ENCODE measurements at places on chromosomes 13 and 19. TPM values are rescaled to one million over a fixed set of nuclear protein-coding genes. Genes with fewer than 3 reads are reported as not detected.

DNA sequence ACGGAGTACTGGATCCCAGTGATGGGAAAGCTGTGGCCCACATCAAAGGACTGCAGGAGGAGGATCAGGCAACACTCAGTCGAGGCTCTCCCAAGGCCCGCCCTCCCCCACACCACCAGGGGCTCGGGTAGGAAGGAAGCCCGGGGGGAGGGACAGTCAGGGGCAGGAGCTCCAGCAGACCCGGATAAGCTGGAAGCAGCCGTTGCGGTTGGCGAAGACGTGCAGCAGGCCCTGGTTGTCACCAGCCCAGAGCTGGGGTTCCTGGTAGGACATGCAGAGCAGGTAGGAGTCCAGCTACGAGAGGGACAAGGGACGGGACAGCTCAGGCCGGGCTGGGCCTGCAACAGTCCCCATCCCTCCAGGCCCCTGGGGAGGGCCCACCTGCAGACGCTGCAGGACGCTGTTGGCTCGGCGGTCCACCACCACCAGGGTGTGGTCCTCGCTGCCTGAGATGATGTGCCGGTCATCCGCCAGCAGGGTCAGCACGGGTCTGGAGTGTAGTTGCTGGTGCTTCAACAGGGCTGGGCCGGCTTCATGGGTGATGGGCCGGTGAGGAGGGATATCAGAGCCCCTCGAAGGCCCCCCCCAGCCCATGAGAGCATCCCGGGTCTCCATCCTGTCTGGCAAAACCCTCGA lies 1.9 kb downstream of the GNG14 start:
- DNase-seq, result no peak

The CASP14 gene
- total RNA-seq, result not detected

- DNase-seq, result no peak
Measured at GRCh38 chr13:41859565-41859964, 101.3 kb downstream of the VWA8 start.

DNA sequence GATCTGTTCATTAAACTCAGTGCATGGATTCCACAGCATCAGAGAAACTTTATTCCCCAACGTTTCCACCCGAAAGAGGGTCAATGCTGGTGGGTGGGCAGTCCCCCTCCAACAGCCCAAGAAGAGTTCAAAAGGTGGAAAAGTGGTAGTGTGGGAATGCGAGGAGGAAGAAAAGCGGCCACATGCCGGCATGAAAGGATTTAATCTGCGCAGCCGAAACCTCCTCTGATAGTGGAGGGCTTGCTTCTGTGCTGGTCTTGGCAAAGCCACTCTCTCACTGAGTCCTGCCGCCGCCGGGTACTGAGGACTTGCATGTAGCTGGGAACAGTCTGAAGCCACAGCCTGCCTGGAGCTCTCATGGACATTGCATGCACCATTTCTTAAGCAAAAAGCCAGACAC lies 136.2 kb upstream of the ZNF536 start:
- DNase-seq, result no peak

DNA sequence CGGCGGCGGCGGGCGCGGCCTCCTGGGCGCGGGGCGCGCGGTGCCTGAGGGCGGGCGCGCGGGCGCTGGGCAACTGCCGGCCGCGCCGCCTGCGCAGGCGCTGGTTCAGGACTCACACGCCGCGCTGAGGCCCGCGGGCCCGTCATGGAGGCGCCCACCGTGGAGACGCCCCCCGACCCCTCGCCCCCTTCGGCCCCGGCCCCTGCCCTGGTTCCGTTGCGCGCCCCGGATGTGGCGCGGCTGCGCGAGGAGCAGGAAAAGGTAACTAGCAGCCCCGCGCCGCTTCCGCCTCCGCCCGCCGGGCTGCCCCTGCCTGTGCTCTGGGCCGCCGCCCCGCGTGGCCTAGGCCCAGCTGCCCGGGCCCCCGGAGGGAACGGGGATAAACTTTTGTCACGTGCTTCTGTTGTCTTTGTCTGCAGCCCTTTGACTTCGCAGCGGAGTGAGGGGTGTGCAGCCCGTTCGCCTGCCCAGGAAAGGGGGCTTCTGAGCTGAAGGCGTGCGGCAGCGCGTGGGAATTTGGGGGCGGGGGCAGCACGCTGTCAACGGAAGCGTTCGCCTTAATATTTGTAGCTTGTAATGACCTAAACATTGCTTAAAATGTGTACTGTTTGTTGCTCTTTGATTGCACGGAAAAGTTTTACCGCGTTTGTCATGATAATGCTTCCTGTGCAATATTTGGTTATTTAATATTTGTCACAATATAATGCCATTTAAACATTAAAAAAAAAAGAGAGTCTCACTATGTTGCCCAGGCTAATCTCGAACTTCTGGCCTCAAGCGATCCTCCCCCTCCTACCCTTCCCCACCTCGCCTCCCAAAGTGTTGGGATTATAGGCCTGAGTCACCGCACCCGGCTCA lies 594 bp downstream of the URI1 start:
- DNase-seq, result peak; percentile 11

- no peak for DNase-seq
Measured at GRCh38 chr13:52003541-52003940, 7.7 kb downstream of the ATP7B start.

DNA sequence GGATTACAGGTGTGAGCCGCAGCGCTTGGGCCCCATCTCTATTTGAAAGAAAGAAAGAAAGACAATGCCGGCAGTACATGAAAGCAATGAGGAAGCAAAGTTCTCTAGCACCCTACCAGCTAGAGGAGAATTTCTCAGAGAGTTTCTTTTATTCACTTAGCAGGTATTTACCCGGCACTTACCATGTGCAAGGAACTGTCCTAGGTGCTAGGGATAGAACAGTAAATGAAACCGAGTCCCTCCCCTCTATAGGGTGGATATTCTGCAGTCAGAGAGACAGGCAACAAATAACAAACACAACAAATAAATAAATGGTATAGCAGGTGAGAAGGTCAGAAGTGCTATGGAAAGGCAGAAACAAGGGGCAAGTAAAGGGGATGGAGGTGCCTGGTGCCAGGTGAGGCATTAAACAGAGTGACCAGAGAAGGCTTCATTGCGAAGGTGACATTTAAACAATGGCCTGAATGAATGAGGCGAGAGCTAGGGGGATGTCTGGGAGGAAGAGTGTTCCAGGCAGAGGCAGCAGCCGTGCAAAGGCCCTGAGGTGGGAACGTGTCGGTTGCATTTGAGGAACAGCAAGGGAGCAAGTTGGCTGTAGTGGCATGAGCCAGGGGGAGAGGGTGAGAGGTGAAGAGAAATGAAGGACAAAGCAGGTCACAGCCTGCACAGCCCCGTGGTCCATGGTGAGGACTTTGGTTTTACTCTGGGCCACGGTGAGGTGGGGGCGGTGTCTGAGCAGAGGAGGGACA lies 10.8 kb upstream of the MYH14 start:
- no peak for DNase-seq

DNA sequence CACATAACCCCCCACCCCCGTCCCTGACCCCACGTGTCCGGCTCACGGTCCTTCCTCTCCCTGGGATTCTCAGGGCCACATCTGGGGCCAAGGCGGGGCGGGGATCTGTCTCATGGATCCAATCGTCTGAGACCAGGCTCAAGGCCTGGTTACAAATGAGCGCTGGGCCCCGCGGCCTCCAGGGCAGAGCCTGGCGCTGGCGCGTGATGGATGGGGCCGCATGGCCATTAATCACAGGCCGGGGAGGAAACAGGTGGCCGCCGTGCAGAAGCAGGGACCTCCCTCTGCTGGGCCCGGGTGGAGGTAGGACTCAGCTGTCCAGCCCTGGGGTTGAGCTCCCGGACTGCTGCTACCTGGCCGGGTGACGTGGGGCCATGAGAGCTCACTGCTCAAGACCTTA lies 5.8 kb upstream of the TLE5 start:
- DNase-seq, result no peak

DNA sequence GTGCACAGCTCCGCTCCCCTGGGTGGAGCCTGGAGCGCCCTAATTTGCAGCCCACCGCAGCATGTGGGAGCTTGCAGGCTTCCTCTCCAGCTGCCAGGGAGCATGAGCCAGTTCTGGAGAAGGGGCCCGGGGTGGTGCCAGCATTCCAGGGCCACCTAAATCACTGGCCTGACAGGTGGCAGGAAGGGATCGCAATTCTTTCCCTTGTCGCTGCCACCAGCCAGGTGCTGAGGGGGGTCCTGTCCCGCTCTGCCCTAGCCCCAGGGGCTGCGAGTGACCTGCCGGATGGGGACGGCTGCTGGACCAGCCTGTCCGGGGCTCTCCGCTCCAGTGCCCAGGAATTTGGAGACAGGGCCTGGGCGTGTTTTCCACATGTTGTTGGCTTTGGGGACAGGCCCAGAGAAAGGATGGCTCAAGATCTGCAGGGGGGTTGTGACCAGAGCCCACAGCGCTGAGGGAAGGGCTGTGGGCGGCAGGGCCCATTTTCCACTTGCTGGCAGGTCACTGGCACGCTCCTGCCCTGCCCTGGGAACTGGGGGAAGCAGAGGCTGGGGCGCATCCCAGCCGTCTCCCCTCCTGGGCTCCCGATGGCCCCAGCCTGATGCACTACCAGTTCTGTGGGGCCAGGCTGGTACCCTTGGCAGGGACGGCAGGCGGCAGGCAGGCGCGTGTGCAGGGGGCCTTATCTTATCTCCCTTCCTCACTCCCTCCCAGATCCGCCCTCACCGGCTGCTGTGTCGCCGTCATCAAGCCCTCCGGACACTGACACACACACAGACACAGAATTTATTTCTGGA lies 9.5 kb downstream of the NDUFA11 start:
- no peak for DNase-seq

The TEKTIP1 gene
- total RNA-seq, result not detected

GRCh38 chr13:105328212-105328611 lies 1207.2 kb downstream of the EFNB2 start:
- DNase-seq, result no peak

DNA sequence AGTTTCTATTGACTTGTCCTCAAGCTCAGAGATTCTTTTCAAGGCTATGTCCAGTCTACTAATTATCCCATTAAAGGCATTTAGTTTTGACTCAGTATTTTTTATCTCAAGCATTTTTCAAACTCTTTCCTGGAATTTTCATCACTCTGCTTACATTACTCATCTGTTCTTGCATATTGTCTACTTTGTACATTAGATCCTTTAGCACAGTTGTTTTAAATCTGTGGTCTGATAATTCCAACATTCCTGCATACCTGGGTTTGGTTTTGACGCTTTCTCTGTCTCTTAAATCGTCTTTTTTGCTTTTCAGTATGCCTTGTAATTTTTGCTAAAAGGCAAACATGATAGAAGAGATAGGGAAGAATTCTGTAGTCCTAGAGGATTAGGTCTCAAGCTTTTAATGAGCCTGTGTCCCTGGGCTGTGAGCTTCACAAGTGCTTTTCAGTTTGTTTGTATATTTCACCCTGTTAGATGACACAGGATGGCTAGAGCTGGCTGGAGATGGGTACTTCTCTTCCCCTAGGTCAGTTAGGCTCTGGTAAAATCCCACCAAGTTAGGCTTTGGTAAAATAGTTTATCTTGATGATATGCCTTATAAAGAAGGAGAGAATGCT lies 46.1 kb upstream of the GPC6 start:
- peak; percentile 86 for DNase-seq

The SOX1 gene
- total RNA-seq, result not detected

The PCP2 gene
- total RNA-seq, result not detected

DNA sequence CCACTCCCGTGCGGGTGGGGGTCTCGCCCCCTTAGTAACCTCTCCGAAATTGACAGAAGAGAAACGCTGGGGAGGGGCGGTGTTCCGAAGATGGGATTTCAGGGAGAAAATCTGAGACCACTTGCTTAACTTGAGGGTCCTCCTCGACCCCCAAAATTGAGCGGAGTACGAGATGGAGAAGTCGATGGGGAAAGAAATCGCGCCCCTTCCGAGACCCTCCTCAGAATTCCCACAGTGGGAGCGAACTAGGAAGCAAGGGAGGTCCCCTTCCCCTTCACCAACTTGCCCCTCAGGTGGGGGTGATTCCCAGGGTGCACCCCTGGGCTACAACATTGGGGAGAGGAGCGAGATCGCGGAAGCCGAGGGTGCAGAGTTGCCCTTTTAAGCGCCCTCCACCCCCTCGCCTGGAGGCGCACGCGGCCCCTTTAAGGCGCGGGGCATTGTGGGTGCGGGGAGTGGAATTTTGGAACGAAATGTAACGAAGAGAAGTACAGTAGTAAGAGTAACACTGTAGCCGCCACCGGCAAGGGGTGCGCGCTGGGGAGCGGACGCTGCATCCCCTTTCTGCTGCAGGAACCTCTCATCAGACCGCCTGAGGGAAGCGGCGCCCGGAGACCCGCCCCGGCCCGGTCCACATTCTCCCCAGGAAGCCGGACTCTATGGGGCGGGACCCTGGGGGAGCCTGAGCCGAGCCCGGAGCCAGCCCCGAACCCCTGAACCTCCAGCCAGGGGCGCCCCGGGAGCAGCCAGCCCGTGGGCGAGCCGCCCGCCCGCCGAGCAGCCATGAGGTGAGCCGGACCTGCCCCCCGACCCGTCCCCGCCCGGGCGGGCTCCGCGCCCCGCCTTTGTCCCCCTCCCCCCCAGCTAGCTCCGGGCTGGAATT lies at the start of gene VASP:
VASP (plus strand) TSS at position 491 of the 883 bp plus-strand sequence; CDS start at position 784, 293 bp downstream.
- peak; percentile 81 for DNase-seq

The CBLC gene
- not detected for total RNA-seq

The GADD45B gene
- 14.3 TPM for total RNA-seq

DNA sequence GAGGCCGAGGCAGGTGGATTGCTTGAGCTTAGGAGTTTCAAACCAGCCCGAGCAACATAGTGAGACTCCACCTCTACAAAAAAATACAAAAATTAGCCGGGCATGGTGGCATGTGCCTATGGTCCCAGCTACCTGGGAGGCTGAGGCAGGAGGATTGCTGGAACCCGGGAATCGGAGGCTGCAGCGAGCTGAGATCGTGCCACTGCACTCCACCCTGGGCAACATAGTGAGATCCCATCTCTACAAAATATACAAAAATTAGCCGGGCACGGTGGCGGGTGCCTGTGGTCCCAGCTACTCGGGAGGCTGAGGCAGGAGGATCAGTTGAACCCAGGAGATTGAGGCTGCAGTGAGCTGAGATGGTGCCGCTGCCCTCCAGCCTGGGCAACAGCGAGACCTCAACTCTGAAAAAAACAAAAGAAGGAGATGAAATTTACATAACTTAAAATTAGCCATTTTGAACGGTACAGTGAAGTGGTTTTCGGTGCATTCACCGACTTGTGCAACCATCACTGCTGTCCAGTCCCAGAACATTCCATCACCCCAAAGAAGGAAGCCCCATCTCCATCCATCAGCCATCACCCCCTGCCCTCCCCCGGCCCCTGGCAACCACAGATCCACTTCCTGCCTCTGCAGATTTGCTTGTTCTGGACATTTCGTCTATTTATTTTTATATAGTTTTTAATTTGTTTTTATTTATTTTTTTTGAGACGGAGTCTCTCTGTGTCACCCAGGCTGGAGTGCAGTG lies 1.6 kb upstream of the AZU1 start:
- no peak for DNase-seq

The IGFL2 gene
- total RNA-seq, result 0.09 TPM

- DNase-seq, result no peak
Measured at GRCh38 chr13:95023405-95023804, 277.8 kb downstream of the ABCC4 start.

GRCh38 chr19:2610637-2611482 lies 91.6 kb downstream of the GNG7 start:
- peak; percentile 98 for DNase-seq

The RYR1 gene
- total RNA-seq, result under 0.01 TPM

- no peak for DNase-seq
Measured at GRCh38 chr19:1076951-1077350, 10.0 kb downstream of the ARHGAP45 start.

- no peak for DNase-seq
Measured at GRCh38 chr13:111919286-111919685, 147.7 kb upstream of the SOX1 start.

Measured in fibroblast of the aortic adventitia (primary cell).